ENCODE measurements at places on chromosomes 6 and 20. TPM values are rescaled to one million over a fixed set of nuclear protein-coding genes. Genes with fewer than 3 reads are reported as not detected.

The GRIK2 gene
- not detected for total RNA-seq

The LIN28B gene
- 0.15 TPM for total RNA-seq

The TENT5A gene
- 1.3 TPM for total RNA-seq

The LAMP5 gene
- not detected for total RNA-seq

The RPS18 gene
- total RNA-seq, result 4,409 TPM

All from activated T-cell treated with anti-CD3 and anti-CD28 coated beads, Interleukin-2, amount 50 U/mL, for 4 hours (primary cell).